ENCODE measurements at places on chromosomes 3 and 15.

DNA sequence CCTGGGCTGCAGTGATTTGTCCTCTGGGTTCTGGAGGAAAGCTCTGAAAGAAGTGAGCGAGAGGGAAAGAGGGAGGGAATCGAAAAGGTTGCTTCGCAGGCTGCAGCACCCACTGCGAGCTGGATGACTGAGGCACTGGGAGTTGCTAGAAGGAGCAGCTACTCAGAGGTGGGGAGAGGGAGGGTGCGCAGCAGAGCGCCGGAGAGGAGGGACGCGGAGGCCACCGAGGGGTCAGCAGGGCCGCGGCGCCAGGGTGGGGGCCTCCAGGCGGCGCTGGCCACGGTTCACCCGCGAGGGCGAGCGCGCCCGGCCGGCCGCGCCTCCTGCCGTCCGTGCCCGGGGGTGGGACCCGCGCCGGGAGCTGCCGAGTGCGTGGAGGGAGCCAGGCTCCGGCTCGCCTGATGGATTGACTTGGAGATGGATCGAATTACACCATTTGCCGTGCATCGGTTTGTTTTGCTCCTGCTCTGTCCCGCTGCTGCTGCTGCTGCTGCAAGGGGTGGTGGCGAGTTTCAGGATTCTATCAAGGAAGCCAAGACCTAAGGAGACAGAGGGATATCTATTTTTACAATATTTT is at the start of gene SEMA6D:
Gene SEMA6D (plus strand): TSS at position 470 of the 577 bp plus-strand sequence. CDS start 42,294 bp downstream, outside the sequence.
- peak; percentile 59 for DNase-seq

- DNase-seq, result no peak
Measured at GRCh38 chr15:101288905-101289513, 6.0 kb downstream of the SNRPA1 start.

DNA sequence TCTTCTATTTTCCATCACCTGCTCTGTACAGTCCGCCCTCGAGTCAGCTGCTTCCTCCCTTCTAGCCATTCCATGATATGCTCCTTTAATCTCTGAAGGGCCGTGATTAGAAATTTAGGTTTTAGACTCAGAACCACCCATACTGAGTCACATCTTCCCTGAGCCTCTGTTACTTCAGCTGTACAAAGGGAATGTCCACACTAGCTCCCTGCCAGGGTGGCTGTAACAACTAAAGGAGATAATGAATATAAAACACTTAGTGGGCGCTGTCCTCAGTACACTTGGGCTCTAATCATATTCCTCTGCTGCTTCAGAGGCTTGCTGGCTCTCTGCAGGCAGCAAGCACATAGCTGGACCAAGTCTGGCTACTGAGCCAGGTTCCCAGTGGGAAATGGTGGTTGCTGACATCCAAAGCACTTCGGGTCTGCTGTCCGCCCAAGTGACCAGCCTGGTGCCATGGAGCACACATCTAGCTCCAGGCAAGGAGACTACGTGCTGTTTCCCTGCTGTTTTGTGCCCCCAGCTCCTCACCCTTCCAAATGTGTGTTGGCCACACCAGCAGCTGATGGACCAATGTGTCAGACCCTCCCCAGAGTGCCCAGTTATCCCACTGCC is 901 bp upstream of the CHST14 start:
- no peak for DNase-seq

GRCh38 chr3:12579456-12579855 is 22.6 kb downstream of the MKRN2 start:
- DNase-seq, result no peak

DNA sequence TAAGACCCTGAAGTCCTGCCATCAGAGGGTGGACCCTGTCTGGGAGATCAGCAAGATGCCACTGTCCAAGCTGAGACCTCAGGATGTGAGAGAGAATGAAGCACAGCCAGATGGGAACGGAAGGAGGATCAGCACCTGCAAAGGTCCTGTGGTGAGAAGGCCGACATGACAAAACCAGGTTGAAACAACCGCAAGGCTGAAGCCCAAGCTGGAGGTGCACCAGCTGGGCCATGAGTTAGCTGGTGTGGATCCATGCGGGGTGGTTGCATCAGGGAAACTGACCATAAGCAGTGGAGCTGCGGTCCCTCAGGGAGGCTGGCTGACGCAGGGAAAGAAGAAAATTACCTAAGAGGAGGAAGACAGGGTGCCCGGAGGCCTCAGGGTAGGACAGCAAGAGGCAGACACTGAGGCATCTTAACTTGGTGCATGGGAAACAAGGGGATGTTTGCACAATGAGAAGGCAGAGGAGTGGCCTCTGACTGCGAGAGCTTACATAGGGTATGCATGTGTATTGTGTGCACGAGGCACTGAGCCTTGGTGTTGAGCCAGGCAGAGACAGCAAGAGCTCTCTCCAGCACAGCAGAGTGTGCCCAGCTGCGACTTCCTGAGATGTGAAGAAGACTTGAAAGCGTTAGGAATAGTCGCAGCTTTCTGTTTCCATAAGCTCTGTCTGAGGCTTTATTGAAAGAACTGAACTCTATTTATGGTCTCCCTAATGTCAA is 497.7 kb downstream of the OCA2 start:
- peak; percentile 17 for DNase-seq
